ENCODE measurements at places on chromosomes 11 and 22.

- no peak for DNase-seq
These were observed 757 bp downstream of the SPI1 start for GRCh38 chr11:47377571-47378009.

DNA sequence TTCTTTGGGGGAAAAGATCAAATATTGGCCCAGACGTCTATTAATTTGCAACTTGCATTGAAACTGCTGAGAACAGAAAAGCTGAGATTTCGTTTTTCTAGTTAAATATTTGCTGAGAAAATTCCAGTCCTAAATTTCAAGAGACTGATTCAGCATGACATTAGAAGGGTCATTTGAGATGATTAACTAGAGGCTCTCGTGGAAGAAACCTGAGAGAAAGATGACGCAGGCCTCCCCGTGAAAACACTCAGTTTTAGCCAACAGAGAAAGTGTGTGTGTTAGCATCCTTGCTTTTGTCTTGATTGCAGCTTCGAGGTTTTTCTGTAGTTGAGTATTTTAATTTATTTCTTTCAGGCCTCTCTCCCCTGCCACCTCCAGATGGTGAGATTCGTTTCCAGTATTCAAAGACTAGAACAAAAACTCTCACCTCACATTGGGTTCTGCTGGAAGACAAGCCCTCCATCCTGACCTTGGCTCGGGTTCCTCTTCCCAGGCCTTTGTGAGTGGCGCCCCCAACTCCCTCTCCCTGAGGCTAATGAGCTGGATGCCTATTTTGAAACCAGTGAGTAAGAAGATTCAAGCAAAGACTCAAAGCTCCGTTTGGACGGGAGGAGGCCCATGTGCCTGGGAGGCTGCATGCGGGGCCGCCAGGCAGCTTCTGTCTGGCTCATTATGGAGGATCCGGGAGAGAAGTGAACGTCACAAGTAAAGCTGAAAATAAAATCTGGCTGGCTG, 52.4 kb downstream of the CELSR1 start:
- no peak for DNase-seq

GRCh38 chr11:2758751-2759150, 59.0 kb upstream of the KCNQ1OT1 start:
- DNase-seq: peak; percentile 7

GRCh38 chr11:62713343-62713742, 5.9 kb downstream of the GNG3 start:
- no peak for DNase-seq

DNA sequence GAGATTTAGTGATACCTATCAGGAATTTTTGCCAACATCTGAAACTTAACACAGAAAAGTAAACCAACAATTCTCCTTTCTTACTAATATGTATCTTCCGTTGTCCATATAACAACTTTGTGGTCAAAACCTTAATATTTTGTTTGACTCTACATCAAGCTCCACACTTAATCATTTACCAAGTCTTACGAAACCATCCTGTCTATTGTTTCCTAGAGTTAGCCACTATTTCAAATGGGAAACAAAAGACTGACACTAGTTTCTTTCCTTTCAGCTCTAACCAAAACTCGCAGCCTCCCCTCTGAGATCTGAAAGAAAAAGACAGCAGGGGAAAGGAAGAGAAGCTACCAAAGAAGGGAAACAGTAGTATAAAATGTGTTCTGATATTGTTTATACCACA, 26.5 kb upstream of the PRDM10 start:
- DNase-seq: no peak

- DNase-seq: no peak
These were observed 56.8 kb downstream of the ZBTB16 start for GRCh38 chr11:114116357-114116756.

DNA sequence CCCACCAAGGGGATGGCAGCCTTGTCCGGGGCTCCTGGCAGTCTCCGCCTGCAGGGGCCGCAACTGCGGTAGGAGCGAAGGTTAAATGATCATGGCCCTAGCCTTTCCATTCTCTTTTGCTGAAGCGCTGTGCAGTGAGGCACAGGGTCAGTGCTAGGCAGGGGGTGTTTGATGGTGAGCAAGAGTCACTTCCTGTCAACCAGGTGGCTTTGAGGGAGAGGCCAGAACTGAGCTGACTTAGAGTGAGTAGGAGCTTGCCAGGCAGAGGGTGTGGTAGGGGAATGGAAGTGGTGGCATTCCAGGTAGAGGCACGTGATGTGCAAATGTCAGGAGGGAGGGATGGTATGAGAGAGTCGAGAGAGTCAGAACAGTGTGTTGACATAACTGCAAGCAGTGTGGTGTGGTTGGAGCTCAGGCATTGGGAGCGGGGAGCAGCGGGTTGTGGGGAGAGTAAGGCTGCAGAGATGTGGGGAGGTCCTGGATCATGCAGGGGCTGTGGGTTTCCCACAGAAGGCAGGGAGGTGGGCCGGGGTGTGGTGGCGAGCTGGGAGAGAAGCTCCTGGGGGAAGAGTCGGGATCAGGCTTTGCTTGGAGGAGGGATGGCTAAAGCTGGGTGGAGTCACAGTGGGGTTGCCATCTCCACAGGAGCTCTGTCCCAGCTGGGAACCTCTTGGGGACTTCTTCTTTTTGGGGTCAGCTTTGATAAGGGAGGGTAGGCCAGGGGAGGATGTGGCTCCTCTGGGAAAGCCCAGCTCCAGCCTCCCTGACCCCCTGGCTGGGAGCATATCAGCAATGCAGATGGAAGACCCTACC, 33.3 kb downstream of the AMPD3 start:
- peak; percentile 70 for DNase-seq

GRCh38 chr11:133266986-133267385, 265.3 kb downstream of the OPCML start:
- no peak for DNase-seq

GRCh38 chr11:67032830-67033551, 10.1 kb downstream of the SYT12 start:
- DNase-seq: peak; percentile 91

- no peak for DNase-seq
These were observed 12.8 kb downstream of the ATG16L2 start for GRCh38 chr11:72826942-72827480.

GRCh38 chr11:93236741-93237675, 39.2 kb upstream of the SLC36A4 start:
- DNase-seq: no peak

- no peak for DNase-seq
These were observed 25.1 kb upstream of the FXYD6 start for GRCh38 chr11:117901601-117902000.

DNA sequence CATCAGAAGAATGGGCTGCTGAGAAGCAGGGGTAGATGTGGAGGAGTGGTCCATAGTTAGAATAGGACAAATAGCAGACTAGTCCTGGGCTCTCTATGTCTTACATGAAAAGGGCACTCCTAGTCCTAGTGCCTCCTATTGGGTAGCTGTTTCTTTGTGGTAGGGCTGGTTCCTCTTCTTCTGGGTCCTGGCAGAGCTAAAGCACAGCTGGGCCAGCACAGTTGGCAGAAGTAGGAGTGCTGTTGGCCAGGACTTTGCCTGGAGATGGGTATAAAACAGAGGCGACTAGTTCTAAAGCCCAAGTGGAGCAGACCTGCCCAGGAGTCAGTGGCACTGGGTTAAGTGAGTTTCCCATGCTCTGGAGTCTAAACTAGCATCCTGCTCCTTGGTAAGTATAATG, 55.2 kb downstream of the PPFIBP2 start:
- no peak for DNase-seq

DNA sequence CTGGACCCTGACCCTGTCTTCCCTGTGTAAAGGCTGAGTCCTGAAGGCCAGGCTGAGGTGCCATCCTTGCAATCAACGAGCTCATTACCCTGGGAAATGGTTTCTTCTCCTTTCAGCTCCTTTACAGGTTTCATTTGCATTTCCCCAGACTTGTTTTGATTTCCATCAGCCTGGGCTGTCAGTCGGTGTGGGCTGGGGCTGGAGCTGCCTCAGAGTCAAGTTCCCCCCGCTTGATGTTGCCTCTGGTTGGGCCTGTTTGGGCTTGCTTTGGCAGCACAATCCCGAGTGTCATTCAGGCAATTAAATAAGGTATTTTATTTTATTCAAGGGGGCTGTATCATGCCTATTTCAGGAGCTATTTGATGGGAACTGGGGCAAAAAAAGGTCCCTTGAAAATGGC, 424.9 kb downstream of the INSC start:
- DNase-seq: no peak

DNA sequence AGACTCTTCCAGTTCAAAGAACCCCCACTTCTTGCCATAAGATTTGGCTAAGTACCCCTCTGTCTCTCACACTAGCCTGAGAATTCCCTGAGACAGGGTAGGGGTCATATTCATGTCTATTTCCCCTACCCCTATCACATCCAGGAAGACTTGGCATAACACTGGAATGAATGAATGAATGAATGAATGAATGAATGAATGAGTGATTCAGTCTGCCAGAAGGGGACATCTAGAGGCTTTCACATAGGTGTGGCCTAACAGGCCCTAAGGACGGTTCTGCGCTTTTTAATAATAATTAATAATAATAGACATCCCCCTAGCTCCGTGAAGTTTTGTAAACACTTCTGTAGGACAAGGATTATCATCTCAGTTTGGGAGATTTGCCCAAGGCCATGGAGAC, 415.7 kb downstream of the TENM4 start:
- no peak for DNase-seq

- peak; percentile 16 for DNase-seq
These were observed 59.6 kb upstream of the SHANK2 start for GRCh38 chr11:71311928-71312510.

DNA sequence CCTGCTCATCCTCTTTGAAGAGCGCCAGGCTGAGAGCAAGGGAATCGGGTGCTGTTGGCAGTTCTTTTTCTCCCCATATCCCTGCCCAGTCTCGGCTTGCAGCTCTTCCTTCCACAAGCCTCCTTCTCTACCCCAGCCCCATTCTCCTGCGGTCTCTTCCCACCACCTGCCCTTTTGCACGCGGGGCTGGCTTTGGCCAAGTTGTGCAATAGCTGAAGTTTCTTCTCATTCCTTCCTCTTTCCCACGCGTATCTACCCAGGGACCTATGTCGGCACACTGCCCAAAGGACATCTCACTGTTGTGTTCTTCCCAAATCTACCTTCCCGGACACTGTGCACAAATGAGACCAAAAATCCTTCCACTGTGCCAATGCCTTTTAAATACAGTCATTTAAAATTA, 22.3 kb upstream of the HTR3A start:
- DNase-seq: no peak

GRCh38 chr11:27427183-27427980, 45.2 kb downstream of the LGR4 start:
- no peak for DNase-seq

- no peak for DNase-seq
These were observed 28.7 kb downstream of the EIF4G2 start for GRCh38 chr11:10780040-10780439.

- DNase-seq: no peak
These were observed 44.1 kb downstream of the FANCF start for GRCh38 chr11:22581354-22582150.

Measured in aorta (tissue), 5 donors.